ENCODE measurements at places on chromosomes 2 and 18. TPM values are rescaled to one million over a fixed set of nuclear protein-coding genes. Genes with fewer than 3 reads are reported as not detected.

ZNF532 gene
- total RNA-seq: 64.2 TPM

AMMECR1L gene
- 9.8 TPM for total RNA-seq

DUSP2 gene
- 1.9 TPM for total RNA-seq

IL36G gene
- total RNA-seq: not detected

CNTNAP5 gene
- total RNA-seq: not detected

ERFE gene
- not detected for total RNA-seq

CTAGE1 gene
- not detected for total RNA-seq

MC5R gene
- not detected for total RNA-seq

SPP2 gene
- total RNA-seq: not detected

ATP8B1 gene
- total RNA-seq: 4.0 TPM

SPATA3 gene
- total RNA-seq: not detected

HOXD9 gene
- total RNA-seq: not detected

MAP3K19 gene
- not detected for total RNA-seq

Data from left ventricle myocardium superior (tissue), 1 donor.